ENCODE measurements at places on chromosomes 2 and 18. TPM values are rescaled to one million over a fixed set of nuclear protein-coding genes. Genes with fewer than 3 reads are reported as not detected.

The MARCHF4 gene
- polyA plus RNA-seq: 0.09 TPM

The SMYD5 gene
- 33.1 TPM for polyA plus RNA-seq

The PLCD4 gene
- 9.9 TPM for polyA plus RNA-seq

The FHOD3 gene
- polyA plus RNA-seq: 40.1 TPM

The PCARE gene
- polyA plus RNA-seq: 0.62 TPM

The FNDC4 gene
- polyA plus RNA-seq: 7.0 TPM

The ZBTB7C gene
- polyA plus RNA-seq: 12.3 TPM

The SULT1C4 gene
- 39.8 TPM for polyA plus RNA-seq

The GRHL1 gene
- 4.7 TPM for polyA plus RNA-seq

The SLC19A3 gene
- 6.7 TPM for polyA plus RNA-seq

DNA sequence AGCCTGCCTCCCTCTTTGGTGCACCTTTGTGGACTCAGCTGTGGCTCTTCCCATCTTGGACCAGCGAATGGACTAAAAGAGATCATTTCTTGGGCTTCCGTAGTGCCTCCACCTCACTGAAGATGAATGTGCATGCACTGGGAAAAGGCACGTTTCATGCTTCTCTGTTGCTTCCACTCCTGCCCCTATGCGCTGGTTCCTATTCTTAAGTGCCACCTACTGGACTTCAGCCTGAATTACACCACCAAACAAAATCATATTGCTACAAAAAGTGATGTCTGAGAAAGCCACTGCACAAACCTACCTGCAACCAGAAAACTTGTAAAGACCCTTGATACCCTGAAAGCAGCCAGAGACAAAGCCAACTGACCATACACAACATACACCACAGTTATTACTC is 695.6 kb downstream of the TSN start:
- no peak for DNase-seq

GRCh38 chr2:143183804-143184463 is 54.7 kb downstream of the ARHGAP15 start:
- no peak for DNase-seq

DNA sequence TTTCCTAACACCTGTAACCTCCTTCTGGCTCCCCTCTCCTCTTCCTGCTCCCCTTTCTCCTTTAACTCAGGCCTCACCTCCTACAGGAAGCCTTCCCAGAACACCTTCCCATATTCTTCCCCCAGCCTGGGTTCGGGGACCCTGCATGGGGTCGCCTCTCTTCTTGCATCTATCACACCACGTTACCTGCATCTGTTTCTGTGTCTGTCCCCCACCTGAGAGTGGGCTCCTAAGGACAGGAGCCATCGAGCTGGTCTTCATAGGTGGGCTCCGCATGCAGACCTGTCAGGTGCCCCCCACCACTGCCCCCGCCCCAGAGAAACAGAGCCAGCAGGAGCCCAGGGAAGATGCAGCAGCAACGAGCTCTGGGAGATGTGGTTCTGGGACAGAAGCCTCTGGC is 123.2 kb upstream of the GLI2 start:
- no peak for DNase-seq

DNA sequence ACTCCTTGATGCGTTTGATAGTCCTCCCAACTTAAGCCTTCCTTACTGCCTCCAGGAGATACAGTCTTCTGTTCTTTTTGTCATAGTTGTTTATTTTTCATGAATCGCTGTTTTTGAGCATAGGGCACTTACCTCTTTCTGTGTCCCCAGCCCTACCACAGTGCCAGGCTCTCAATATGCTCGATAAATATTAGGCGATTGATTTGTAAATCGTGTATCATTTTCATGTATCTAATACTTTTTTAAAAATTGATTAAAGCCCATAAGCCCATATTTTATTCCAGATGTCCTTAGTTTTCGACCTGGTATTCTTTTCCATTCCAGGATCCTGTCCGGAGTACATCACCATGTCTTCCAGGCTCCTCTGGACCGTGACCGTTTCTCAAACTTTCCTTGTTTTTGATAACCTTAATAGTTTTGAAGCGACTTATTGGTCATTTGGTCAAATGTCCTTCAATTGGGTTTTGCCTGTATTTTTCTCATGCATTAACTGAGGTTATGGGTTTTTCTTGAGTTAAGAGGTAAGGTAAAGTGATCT is 444 bp upstream of the MMADHC start:
- no peak for DNase-seq

DNA sequence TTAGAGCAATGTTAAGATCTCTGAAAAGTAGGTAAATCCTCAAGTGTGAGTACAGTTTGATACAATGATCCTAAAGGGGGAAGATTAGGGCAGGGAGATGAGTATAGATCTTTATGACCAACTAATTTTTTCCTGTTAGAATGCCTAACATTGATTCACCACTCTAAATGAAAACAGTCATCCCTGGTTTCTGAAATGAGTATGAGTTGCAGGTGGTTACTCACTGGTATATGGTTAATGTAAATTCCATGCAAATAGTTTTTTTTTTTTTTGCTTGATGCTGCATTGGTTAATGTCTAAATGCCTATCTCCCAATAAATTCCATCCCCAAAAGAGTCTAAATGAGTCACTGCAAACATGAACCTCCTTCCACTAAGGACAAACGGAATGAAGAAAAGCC is 55.0 kb upstream of the SERPINB2 start:
- no peak for DNase-seq

GRCh38 chr2:34991508-34992274 is 1363.9 kb upstream of the CRIM1 start:
- no peak for DNase-seq

DNA sequence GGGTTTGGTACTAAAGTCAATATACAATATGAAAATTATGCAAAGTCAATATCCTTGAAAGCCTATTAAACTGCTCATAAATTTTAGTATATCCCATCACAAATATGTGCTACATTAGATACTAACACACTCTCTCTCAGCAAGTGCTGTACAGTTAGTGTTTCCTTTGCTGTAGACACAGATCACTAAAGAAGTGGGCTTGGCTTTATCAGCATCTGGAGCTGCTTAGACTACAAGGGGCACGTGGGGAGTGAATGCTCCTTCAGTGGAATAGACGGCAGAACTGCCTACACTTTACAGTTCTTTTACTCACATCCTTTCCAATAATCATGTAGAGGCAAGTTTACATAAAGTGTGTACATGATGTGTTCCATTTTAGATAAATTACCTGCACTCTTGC is 26.0 kb upstream of the EFEMP1 start:
- DNase-seq: no peak

GRCh38 chr2:6922201-6922656 is 5.0 kb downstream of the RNF144A start:
- peak; percentile 58 for DNase-seq

DNA sequence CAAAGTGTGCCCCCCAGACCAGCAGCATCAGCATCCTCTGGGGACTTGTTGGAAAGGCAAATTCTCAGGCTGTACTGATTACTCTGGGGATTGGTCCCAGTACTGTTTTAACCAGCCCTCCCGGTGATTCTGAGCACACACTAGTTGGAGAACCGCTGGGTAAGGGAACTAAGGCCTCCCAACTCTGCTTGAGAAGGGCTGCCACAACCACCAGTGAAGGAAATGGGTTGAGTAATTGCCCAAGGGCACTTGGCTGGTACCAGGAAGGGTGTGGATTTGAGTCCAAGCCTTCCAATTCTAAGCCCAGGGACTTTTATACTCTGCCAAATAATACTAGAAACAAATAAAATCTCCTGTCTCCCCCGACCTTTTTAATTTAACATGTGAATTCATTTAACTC is 219.9 kb downstream of the SETBP1 start:
- DNase-seq: no peak

GRCh38 chr2:238061315-238062202 is 758 bp downstream of the SCLY start:
- DNase-seq: no peak

- DNase-seq: no peak
These were observed 7.3 kb upstream of the SETBP1 start for GRCh38 chr18:44673256-44673880.

- no peak for DNase-seq
These were observed 1667.8 kb downstream of the LRP1B start for GRCh38 chr2:140462990-140463389.

DNA sequence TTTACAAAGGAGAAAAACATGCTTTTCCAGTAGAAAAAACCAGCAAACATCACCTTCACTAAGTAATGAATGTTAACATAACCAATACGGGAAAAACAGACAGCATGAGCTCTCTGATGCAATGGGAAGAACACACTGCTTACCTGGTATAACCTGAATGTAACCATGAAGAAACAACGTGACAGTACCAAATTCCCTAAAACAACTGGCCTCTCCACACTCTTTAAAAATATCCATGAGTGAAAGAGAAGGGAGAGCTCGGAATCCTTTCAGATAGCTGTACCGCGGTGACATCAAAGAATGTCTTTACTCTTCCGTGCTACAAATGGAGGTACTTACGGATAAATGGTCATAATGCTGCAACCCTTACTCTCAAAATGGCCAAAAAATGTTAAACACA is 32.1 kb downstream of the SAP130 start:
- DNase-seq: no peak

DNA sequence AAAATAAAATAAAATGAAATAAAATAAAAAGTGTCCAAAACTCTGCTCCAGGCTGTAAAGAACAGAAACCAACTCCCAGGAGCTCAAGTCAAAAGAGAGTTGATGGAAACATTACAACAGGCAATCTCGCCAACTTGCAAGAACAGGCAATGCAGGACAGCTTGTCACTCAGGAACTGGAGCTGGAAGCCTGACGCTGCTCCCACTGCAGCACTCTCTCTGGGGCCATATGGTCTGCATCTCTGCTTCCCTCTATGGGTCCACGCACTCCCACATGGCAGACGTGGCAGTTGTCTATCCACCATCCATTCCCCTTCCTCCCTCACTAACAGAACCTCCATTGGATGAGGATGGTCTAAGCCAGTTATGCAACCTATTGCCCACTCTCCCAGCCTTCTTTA is 23.3 kb upstream of the ARPC2 start:
- no peak for DNase-seq

DNA sequence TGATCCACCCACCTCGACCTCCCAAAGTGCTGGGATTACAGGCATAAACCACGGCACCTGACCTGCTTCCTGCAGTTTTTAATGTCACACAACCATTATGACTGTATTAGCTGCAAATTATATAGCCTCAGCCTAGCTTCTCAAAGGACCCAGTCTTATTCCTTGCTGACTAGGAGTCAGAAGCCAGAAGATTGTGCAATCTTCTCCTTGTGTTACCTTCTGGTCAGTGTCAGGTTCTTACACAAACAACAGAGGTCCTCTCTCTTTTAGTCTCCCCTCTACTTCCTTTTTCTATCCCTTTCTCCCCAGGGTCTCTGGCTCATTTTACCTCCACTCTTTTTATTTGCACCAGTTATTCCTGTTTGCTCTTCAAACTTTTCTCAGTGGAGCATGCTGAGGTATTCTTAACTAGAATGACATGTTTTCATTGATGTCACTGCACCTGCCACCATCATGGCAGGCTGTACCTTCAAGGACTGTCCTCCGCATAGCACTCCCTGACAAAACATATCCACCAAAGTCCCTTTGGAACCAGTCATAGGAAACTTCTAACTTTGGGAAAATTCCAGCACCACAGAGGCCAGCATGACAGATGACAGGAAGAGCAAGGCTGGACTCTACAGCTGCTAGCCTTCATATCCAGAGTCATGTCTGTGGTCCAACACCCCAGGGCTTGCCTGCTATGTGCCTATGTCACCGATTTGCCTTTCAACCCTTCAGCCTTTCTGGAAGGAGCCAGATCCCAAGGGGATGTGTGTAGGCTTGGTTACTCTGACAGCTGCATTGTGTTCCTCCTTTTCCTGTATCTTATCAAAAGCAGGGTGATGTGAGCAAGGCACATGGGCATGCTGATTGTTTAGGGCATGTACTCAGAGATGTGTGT is 45.2 kb upstream of the EPC2 start:
- DNase-seq: no peak

DNA sequence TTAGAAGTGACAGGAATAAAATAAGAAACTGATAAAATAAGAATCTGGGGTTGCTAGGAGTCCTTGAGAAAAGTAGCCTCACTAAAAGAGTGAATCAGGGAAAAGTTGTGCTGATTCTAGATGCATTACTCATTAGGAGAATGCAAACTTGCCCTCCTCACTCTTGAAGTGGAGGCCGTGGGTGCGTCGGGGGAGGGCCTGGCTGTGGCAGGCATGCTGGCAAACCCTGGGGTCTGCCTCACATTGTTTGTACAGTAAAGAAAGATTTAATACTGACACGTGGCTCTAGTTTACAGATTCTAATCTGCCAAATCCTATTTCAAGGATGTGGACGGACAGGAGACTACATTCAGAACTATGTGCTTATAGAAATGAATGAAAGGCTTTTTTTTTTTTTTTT is 41.9 kb downstream of the TANC1 start:
- no peak for DNase-seq

DNA sequence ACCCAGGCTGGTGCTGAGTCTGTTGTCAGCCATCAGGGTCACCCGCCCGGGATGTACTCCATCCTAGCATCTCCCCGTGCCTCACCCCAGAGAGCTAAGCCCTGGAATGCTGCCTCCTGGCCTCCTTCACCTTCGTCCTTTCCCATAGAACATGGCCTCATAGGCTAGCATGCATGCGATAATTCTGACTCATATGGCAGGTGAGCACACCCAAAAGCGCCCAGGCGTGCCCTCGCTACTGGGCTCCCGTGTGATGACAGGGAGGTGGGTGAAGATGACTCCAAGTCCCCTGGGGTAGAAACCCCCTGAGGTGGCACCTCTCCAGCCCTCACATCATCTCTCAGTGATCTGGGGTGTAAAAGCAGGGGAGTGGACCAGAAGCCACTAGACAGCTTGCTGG is 7.3 kb downstream of the SPR start:
- no peak for DNase-seq

GRCh38 chr2:47254464-47254863 is 99.4 kb upstream of the STPG4 start:
- DNase-seq: no peak

- DNase-seq: no peak
These were observed 41.2 kb downstream of the SLC9A2 start for GRCh38 chr2:102660574-102660973.

- DNase-seq: no peak
These were observed 65.3 kb upstream of the CCDC85A start for GRCh38 chr2:56118474-56118873.

DNA sequence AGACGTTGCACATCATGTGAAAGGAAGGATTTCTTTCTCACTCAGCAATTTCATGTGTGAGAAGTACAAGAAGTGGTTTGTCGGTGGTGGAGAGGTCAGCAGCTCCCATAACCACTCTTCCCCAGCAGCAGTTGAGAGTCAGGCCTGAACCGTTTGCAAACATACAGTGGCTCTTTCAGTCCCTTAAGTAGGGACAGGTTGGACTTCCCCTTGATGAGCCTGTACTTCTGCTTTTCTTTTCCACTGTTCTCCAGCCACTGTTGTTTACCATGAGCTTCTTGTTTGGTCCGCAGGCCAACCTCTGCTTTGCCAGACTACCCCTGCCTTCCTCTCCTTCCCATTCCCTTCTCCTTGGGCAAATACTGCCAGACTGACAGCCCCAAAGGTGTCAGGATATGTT is 391.3 kb upstream of the CELF4 start:
- DNase-seq: no peak

Measured in renal cortex interstitium (tissue), 15 donors.